PC-9 (cell line): ENCODE measurements at places on chromosomes 12 and 14. TPM values are rescaled to one million over a fixed set of nuclear protein-coding genes. Genes with fewer than 3 reads are reported as not detected.

- no peaks in the 10 kb centered on the region for H3K36me3 ChIP-seq
- H3K27ac ChIP-seq: no peak within 1 kb of the TSS
- peak; percentile 73 for DNase-seq
- H3K27me3 ChIP-seq: peaks cover 16% of the 10 kb centered on the region
- peaks cover 11% of the 10 kb centered on the region for H3K4me1 ChIP-seq
These were observed at the start of gene CCDC177 for GRCh38 chr14:69574263-69574953. TSS of gene CCDC177 (minus strand) at chr14:69574871. CDS start at chr14:69573622, 1,249 bp downstream.

- no peaks in the 10 kb centered on the region for H3K4me1 ChIP-seq
- H3K36me3 ChIP-seq: no peaks in the 10 kb centered on the region
- H3K4me3 ChIP-seq: no peak overlapping the region
- H3K27me3 ChIP-seq: no peaks in the 10 kb centered on the region
- DNase-seq: peak; percentile 75
These were observed 389.7 kb upstream of the FAR2 start for GRCh38 chr12:28759333-28759732.

GRCh38 chr14:61752626-61753025 is 9.6 kb upstream of the SNAPC1 start:
- H3K27me3 ChIP-seq: no peaks in the 10 kb centered on the region
- peaks cover 14% of the 10 kb centered on the region for H3K36me3 ChIP-seq
- peaks cover 76% of the 10 kb centered on the region for H3K4me1 ChIP-seq

Gene FAM90A1
- 1.6 and 1.7 TPM in 2 replicates for total RNA-seq

DNA sequence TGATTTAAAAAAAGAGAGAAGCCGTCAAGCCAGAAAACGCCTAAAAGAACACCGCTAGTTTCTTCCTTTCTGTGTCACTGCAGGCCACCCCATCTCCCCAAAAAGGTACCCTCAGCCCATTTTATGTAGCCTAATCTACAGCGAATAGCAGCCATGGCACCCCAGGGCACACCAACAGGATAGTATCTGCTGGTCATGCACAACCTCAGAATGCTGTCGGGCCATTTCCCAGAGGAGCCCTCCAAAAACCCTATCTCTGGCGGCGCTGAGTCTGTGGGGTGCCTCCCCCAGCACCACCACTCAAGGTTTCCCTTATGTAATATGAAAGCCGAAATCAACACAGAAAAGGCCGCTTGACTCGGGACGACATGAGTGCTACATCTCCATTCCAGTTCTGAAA is 98.9 kb downstream of the BCL11B start:
- H3K4me3 ChIP-seq: no peak overlapping the region
- no peaks in the 10 kb centered on the region for H3K4me1 ChIP-seq
- peaks cover 39% of the 10 kb centered on the region for H3K27me3 ChIP-seq
- H3K27ac ChIP-seq: no peak overlapping the region
- no peaks in the 10 kb centered on the region for H3K36me3 ChIP-seq

Gene TMEM229B
- 1.2 and 1.6 TPM in 2 replicates for total RNA-seq

DNA sequence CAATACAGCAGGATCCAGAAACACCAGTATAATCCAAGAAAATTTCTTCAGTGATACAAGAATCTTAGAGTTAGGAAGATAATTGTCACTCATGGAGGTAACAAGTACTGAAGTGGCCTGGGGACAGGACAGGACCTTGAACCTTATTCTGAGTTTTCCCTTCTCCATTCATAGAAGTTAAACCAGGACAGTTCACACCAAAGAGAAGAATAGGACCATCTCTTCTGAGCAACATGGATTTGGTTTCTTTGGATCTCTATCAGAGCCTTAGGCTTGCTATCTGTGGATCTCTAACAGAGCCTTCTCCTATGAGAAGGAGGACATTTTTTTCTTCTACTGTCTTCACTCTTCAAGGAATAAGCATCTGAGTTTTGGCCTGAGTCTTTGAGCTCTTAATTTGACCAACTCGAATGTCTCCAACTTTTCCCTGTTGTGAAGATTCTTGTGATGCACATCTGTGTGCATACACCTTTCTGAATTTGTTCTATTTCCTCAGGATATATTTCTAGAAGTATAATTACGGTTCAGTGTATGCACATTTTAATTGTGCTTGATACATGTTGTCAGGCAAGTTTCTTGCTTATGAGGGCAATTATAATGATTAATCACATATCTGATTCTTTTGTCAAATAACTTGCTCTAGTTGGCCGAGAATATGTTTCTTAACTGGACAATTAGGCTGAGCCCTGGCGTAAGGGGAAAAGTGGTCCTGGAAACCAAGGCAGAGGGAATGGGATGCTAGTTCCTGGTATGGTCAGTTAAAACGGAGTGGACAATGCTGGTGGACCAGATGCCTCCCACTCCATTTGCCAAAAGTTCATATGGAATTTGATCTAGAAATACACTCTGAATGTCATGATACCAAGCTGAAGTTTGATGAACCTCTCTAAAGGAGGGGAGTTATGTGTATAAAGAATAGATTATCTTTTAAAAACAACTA is 6.6 kb downstream of the KRT6A start:
- DNase-seq: no peak
- no peak overlapping the region for H3K4me3 ChIP-seq
- H3K36me3 ChIP-seq: no peaks in the 10 kb centered on the region
- H3K27ac ChIP-seq: no peak overlapping the region

GRCh38 chr12:20370014-20370386 is 1.7 kb downstream of the PDE3A start:
- DNase-seq: no peak
- H3K4me1 ChIP-seq: no peaks in the 10 kb centered on the region
- peaks cover 13% of the 10 kb centered on the region for H3K27me3 ChIP-seq
- H3K4me3 ChIP-seq: no peak overlapping the region

DNA sequence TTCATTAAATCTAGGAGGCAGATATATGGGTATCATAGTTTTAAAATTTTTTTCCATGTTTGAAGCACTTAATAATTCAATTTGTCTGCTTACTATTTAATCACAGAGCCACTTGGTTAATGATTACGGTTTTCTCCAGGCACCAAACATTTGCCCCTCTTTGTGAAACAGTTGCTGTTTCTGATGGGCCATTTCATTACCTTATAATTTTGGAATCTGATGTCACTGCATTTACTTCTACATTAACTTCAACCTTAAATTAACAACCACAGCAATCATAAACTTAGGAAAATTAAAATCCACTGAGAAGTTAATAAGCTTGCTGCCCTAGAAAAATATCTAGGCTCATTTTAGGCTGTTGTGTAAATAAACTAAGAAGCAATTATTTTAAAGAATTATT is 17.0 kb downstream of the TMCC3 start:
- H3K27me3 ChIP-seq: no peaks in the 10 kb centered on the region
- H3K27ac ChIP-seq: no peak overlapping the region
- no peak overlapping the region for H3K4me3 ChIP-seq
- no peaks in the 10 kb centered on the region; the same call in 1 of the 2 replicates for H3K4me1 ChIP-seq
- DNase-seq: no peak

- H3K4me1 ChIP-seq: peaks cover 48% of the 10 kb centered on the region
- H3K4me3 ChIP-seq: no peak overlapping the region
- no peaks in the 10 kb centered on the region for H3K27me3 ChIP-seq
- H3K36me3 ChIP-seq: peaks cover 23% of the 10 kb centered on the region
- peak overlapping the region; percentile 99 for H3K27ac ChIP-seq
These were observed 2.0 kb upstream of the EMP1 start for GRCh38 chr12:13194401-13195110.

DNA sequence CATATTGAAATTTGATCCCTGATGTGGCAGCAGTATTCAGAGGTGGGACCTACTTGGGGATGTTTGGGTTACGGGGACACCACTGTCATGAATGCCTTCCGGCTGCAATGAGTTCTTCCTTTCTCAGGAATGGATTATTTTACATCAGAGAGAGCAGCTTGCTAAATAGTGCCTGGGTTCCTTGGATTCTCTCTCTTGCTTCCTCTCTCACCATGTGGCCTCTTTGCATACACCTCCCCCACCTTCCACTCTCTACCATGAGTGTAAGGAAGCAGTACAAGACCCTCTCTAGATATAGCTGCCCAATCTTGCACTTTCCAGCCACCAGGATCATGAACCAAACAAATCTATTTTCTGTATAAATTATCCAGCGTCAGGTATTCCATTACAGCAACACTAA is 15.4 kb upstream of the SCAF11 start:
- H3K27me3 ChIP-seq: no peaks in the 10 kb centered on the region
- H3K4me3 ChIP-seq: no peak overlapping the region
- DNase-seq: no peak

- no peaks in the 10 kb centered on the region for H3K36me3 ChIP-seq
- H3K27ac ChIP-seq: no peak overlapping the region
- no peaks in the 10 kb centered on the region for H3K27me3 ChIP-seq
- H3K4me3 ChIP-seq: no peak overlapping the region
- DNase-seq: no peak
- no peaks in the 10 kb centered on the region for H3K4me1 ChIP-seq
These were observed 16.9 kb upstream of the SRP54 start for GRCh38 chr14:34965912-34966311.

Gene CMKLR1
- not detected in 2 replicates for total RNA-seq

- H3K27me3 ChIP-seq: no peaks in the 10 kb centered on the region
- H3K4me1 ChIP-seq: no peaks in the 10 kb centered on the region
- no peak overlapping the region for H3K4me3 ChIP-seq
- H3K36me3 ChIP-seq: no peaks in the 10 kb centered on the region
These were observed 26.5 kb downstream of the RAD51B start for GRCh38 chr14:67846029-67846610.

GRCh38 chr14:85165094-85165493 is 364.9 kb upstream of the FLRT2 start:
- H3K27me3 ChIP-seq: no peaks in the 10 kb centered on the region
- DNase-seq: no peak
- H3K4me1 ChIP-seq: no peaks in the 10 kb centered on the region
- H3K4me3 ChIP-seq: no peak overlapping the region
- no peaks in the 10 kb centered on the region for H3K36me3 ChIP-seq
- no peak overlapping the region for H3K27ac ChIP-seq

Gene KIF21A
- 12.1 and 13.6 TPM in 2 replicates for total RNA-seq

Gene BMP4
- 62.4 and 63.5 TPM in 2 replicates for total RNA-seq
